ENCODE measurements at places on chromosomes 3 and 15. TPM values are rescaled to one million over a fixed set of nuclear protein-coding genes. Genes with fewer than 3 reads are reported as not detected.
A peak's percentile ranks its signal among the peaks of the same experiment; 100 is the strongest.

Gene SGO1
- 0.38 TPM for total RNA-seq

- no peaks in the 10 kb centered on the region for H3K27me3 ChIP-seq
- DNase-seq = no peak
- H3K27ac ChIP-seq = no peak overlapping the region
- no peaks in the 10 kb centered on the region for H3K36me3 ChIP-seq
- no peak overlapping the region for H3K4me3 ChIP-seq
These were observed 14.6 kb upstream of the PIGZ start for GRCh38 chr3:196983186-196983585.

- H3K27ac ChIP-seq = no peak overlapping the region
- H3K27me3 ChIP-seq = no peaks in the 10 kb centered on the region
- H3K4me1 ChIP-seq = peaks cover 39% of the 10 kb centered on the region
- H3K4me3 ChIP-seq = no peak overlapping the region
- H3K36me3 ChIP-seq = no peaks in the 10 kb centered on the region
- no peak for DNase-seq
These were observed 119.5 kb downstream of the STAG1 start for GRCh38 chr3:136632625-136633081.

DNA sequence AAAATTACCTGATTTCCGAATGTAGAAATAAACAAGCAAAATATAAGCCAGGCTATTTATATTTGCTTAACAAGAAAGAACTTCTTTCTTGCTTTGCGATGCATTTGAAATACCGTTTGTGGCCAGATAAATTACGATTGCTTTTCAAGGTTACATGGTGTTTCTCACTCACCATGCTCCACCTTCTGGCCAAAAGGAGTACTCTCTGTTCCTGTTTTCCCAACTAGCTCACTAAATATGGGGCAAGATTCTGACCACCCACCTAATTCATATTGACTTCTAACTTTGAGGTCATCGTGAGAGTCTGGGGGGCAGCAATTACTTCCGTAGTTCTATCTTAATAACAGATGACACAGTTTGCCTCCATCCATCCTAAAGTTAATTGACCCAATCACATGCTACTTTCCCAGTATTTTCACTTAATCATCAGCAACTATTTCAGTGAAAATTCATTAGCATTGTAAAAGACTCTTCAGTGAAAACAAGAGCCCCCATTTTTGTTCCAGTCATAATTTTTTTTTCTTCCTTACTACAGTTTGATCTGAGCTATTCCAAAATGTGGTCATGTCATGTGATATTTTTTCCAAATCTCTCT lies 25.9 kb downstream of the ACP3 start:
- no peak overlapping the region for H3K27ac ChIP-seq
- H3K27me3 ChIP-seq = peaks cover 7% of the 10 kb centered on the region
- H3K4me1 ChIP-seq = peaks cover 19% of the 10 kb centered on the region
- H3K36me3 ChIP-seq = no peaks in the 10 kb centered on the region
- no peak for DNase-seq

Gene TEX55
- not detected for total RNA-seq

Gene PAQR9
- 15.3 TPM for total RNA-seq

Gene CFAP92
- total RNA-seq = 0.25 TPM

GRCh38 chr3:125121246-125122010 lies 65.6 kb upstream of the HEG1 start:
- peaks cover 28% of the 10 kb centered on the region for H3K4me1 ChIP-seq
- H3K36me3 ChIP-seq = no peaks in the 10 kb centered on the region
- no peak overlapping the region for H3K27ac ChIP-seq

DNA sequence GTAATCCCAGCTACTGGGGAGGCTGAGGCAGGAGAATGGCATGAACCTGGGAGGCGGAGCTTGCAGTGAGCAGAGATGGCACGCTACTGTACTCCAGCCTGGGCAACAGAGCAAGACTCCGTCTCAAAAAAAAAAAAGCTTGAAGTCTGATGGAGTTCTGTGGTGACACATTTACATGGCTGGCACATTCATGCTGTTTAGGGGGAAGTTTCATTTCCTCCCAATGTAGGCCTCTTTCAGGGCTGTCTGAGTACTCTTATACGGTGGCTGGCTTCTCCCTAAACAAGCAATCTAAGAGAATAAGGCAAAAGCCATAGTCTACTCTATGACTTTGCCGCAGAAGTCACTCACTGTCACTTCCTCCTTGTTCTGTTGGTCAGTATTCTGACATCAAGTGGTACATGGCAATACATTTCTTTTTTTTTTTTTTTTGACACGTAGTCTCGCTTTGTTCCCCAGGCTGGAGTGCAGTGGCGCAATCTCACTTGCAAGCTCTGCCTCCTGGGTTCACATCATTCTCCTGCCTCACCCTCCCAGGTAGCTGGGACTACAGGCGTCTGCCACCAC lies 41.2 kb downstream of the OIP5 start:
- peaks cover 40% of the 10 kb centered on the region for H3K4me1 ChIP-seq
- no peak overlapping the region for H3K4me3 ChIP-seq
- no peak overlapping the region for H3K27ac ChIP-seq
- H3K27me3 ChIP-seq = no peaks in the 10 kb centered on the region
- peaks cover 76% of the 10 kb centered on the region for H3K36me3 ChIP-seq
- no peak for DNase-seq

- H3K27ac ChIP-seq = no peak overlapping the region
- no peaks in the 10 kb centered on the region for H3K27me3 ChIP-seq
- no peak overlapping the region for H3K4me3 ChIP-seq
- peaks cover 12% of the 10 kb centered on the region for H3K36me3 ChIP-seq
- H3K4me1 ChIP-seq = peaks cover 3% of the 10 kb centered on the region
These were observed 186.8 kb upstream of the CGNL1 start for GRCh38 chr15:57189466-57189865.

Gene MYEF2
- total RNA-seq = 11.9 TPM

GRCh38 chr3:39052583-39052982 lies 767 bp downstream of the WDR48 start:
- no peak for DNase-seq
- H3K4me1 ChIP-seq = peaks cover 44% of the 10 kb centered on the region
- H3K4me3 ChIP-seq = peak overlapping the region; percentile 100
- peak overlapping the region; percentile 95 for H3K27ac ChIP-seq

DNA sequence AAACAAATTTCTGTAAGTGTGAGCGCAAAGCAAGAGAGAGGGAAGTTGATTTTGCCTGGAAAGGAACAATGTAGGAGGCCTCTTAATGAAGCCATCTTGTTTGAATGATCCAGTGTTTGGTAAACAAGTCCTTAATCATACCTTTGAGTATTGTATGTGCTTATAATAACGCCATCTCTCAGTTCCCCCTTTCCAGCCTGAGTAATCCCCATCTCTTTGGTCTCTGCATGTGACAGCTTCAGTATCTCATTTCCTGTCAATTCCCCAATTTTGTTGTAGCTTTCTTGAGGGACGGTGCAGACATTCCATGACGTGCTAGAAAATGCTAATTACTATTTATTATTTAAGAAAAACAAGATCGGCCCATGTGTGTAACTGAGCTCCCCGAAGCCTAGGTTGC lies 349.3 kb upstream of the NR2F2 start:
- H3K27ac ChIP-seq = no peak overlapping the region
- H3K4me1 ChIP-seq = no peaks in the 10 kb centered on the region
- no peaks in the 10 kb centered on the region for H3K27me3 ChIP-seq
- no peak overlapping the region for H3K4me3 ChIP-seq

DNA sequence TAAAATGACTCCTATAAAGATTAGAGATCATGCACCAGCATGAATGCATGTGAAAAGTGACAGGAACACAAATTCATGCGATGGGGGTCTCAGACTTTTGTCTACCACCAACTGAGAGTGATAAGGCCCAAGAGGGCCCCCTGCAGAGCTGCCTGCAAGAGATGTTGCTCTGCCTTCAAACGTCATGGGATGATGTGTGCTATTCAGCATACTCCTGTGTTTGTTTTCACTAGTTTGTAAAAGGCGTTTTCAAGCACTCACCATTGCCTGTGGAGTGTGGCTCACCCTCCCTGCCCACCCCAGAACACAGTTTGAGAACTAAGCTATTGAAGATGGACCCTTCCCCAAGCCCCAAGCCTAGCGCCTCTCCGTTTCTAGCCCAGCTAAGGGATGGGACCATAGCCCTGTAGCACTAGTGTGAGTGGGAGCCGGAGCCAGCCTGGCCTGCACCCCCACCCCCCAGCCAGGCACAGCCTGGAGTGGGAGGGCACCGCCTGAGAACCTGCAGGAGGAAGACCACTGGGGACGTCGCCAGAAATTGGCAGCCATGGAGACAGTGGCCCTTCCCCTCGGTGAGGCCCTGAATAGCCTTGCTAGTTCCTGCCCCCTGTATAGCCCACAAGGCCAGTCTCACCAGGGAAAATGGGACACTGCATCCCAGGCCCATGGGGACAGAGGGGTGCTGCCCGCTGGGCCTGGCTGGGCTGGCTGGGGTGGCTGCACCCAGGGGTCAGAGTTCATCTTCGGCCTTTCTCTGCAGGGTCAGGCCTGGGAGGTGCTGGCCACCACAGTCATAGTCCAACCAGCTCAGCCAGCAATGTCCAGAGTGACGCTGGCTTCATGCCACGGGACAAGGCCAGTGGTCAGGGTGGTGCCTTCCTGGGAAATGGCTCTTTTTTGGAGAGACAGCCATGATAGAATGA lies 22.6 kb upstream of the KLF13 start:
- no peak for DNase-seq
- peaks cover 7% of the 10 kb centered on the region for H3K27me3 ChIP-seq
- H3K36me3 ChIP-seq = no peaks in the 10 kb centered on the region
- H3K4me3 ChIP-seq = no peak overlapping the region
- peaks cover 77% of the 10 kb centered on the region for H3K4me1 ChIP-seq

Gene LTK
- 1.2 TPM for total RNA-seq
